ENCODE measurements at places on chromosomes 4 and X.

DNA sequence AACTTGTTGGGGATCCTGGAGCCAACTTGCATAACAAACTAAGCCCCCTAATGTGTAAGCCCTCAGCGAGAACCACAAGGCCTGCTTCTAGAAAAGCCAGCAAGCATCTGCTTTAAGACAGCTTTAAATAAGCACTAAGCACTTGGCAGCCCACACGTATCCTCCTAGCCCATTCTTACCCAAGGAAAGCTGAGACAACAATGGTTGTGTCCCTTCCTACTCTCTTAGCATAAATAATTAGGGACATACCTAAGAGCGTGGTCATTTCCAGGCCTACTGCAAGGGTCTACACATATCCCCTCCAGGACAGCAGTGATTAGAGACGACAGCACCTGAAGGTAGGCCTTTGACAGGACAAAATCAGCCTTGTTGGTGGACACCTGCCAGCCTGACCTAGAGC, 322.8 kb upstream of the PPARGC1A start:
- no peak for DNase-seq

DNA sequence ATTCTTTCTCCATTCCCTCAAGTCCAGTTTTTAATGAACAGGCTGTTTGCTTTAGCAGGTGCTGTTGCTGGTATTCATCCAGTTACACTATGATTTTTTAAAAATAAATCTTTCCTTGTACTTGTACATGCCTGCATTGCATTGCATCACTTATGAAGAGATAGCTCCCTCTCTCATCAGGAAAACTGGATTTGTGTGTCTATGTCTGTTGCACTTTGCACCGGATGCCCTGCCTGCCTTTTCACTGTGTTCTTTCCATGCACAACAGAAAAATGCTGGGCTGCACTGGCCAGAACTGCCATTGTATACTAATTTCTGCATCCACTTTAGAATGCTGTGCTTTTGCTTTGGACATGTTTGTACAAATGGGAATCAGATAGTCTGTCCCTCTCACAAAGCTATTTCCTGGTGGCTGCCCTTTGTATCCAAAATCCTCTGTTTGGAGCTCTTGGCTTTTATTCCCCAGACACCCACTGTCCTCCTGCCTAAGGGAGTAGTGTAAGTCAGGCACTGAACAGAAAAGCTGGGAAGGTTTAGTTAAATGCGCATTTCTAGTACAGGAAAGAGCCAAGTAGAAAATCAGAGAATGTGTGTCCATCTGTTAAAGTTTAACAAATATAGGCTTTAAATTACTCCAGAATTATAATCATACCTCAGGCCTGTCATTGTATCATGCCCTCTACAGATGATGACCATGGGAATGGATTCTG, 119.1 kb downstream of the MBNL3 start:
- no peak for DNase-seq

DNA sequence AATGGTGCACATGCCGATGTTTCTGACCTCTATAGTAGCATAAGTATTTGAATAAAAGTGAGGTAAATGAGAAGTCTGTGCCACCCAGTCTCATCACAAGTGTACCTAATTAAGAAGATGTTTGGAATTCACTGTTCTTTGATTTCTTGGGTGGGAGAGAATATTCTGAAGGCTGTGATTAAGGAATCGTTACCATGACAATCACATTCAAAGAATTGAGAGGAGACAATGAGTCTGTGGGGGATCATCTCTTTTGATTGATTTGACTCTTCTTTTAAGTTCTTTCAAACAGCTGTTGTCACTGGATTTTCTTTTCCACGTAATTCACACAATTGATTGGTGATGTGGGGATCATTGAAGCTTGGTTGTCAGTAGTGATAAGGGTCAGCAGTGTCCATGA, 18.1 kb downstream of the FHL1 start:
- DNase-seq: no peak

DNA sequence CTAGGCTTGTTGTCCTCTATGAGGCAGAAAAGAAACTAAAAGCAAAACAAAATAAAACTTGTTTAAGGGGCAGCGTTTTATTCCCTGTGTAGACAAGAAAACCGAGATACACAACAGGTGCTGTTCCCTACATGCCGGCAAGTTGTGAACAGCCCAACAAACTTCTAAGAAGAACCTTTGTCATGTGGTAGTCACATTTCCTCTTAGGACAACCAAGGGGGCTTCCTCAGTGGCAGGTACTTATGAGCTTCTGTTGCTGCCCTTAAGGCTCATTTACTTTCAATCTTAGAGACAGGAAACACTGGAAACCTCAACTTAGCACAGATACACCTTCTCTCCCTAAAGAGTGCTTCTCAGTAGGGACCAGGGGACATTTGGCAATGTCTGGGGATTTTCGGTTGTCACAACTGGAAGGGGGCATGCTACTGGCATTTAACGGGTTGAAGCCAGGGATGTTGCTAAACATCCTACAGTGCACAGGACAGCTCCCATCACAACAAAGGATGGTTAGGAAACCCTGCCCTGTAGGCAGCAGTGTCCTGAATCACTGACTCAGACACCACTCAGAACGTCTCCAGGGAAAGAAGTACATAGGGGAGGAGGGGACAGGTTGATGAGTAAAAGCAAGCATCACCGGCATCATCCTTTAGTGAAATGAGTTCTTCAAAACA, 111.0 kb downstream of the ASB9 start:
- no peak for DNase-seq

- DNase-seq: no peak
Observed at GRCh38 chr4:2728806-2729532, 27.2 kb downstream of the TNIP2 start.

GRCh38 chr4:171534391-171534790, 278.8 kb upstream of the GALNTL6 start:
- no peak for DNase-seq

GRCh38 chrX:128698573-128699181, 646.5 kb upstream of the ACTRT1 start:
- DNase-seq: no peak

- no peak for DNase-seq
Observed at GRCh38 chr4:47493238-47494123, 8.4 kb downstream of the ATP10D start.

DNA sequence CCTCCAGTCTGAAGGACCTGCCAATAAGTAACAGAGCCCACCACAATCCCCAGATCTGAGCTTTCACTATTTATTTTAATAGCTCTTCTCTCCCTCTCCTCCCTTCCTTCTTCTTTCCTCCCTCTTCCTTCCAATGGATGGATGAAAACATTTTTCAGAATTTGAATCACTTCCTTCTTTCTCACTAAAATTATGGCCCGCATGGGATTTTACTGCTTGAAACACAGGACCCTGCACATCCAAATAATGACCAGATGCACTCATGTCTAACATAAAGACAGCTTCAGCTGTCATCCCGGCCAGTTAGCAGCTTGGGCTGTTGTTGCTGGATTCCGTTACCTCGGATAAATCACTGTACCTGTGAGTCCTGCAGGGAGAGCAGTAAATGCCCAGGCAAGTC, 5.4 kb upstream of the PHEX start:
- DNase-seq: no peak

DNA sequence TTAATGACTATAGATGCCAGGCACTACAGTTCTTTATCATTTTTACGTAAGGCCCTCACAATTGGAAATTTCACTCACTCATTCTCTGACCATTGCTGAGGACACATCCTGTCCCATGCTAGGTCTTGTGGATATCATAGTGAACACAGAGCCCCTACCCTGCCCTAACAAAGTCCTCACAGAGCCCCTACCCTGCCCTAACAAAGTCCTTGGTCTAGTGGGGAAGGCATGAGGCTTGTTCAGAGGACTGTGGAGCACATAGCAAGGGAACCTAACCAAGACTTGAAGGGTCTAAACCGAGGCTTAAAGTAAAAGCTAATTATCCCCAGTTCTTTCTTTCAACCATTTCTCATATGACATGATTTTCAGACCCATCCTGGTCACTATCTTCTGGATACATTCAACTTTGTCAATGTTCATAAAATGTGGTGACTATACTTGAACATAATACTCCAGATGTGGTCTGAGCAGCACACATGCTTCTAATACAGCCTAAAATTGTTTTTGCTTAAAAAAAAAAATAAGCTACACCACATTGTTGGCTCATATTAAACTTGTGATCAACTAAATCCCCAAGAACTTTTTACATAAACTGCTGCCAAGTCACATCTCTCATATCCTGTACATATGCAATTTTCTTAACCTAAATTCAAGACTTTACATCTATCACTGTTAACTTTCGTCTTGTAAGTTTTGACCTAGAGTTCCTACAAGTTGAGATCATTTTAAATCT, 77.0 kb downstream of the GPC3 start:
- DNase-seq: no peak

- no peak for DNase-seq
Observed at GRCh38 chr4:56745042-56745441, 63.9 kb upstream of the HOPX start.

DNA sequence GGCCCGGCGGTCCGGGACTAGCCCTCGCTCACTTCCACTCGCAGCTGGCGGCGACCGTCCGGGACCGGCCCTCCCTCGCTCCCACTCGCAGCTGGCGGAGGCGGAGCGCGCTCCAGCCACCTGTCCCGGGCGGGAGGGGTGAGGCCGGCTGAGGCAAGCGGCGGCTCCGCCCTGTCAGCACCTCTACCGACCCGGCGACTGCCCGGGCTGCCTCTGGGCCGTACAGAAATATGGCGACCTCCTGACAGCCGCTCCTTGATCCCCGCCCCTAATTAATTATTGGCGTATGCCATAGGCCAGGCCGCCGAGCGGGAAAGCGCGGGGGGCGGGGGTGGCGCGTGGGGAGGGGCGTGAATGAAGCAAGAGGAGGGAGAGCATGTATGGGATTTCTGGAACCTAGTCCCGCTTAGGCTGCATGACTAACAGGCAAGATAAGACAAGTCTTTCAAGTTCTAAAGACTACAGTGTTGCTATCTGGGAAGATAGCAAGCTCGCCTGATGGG, at the start of gene MORC4:
Gene MORC4 (minus strand): TSS at position 200 of the 503 bp plus-strand sequence. CDS start 243 bp downstream, outside the sequence.
- DNase-seq: peak; percentile 54

DNA sequence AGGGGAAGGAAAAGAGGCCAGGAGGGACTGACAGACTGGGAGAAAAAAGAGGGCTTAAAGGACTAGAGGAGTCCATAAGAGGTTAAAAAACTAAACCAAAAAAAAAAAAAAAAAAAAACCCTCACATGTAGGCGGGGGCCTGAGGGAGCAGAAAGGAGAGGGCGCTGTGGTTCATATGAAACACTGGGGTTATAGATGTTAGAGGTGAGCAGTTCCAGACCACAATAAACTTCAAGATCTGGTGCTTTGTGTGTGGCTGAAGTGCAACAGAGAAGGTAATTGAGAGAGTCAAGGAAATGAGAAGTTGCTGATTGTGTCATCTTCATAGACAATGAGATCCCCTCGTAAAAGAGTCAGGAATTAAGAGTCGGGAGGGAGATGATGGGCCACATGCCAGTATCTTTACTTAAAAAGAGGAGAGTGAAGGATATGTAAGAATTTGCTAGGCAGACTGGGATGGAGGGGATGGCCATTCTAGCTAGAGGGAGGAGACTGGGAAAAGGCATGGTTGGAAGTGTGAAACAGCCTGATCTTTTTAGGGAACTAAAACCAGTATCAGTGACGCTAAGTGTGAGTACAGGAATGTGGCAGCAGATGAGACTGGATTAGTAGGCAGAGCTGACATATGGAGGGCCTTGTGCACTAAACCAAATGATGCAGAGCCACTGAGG, 18.4 kb upstream of the OGT start:
- DNase-seq: no peak

DNA sequence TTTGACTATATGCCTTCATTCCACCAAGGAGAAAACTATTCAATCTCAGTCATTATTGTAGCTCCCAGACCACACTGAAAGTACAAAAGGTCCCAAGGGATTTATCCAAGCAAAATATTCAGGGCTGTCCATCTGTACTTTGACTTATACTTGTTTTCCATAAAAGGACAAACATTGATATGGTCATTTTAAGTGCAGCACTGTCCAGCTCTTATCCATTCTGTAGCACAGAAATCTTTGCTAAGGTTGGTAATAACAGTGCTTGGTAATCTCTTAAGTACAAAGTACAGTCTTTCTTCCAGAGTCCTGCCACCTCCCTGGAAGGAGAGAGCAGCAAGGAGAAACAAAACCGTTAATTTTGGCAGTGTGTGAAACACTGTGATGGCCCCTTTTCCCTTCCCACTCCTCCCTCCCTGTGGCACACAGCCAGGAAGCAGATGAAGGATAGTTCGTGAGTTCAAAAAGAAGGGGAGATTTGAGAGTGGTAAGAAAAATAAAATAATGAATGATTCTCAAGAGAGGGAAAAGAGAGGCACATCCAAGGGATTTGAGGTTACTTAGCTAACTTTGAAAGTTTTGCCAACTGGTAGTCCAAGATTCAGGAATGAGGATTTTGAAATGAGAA, 6.8 kb upstream of the CXCL2 start:
- no peak for DNase-seq

- no peak for DNase-seq
Observed at GRCh38 chr4:173448608-173449379, 49.9 kb upstream of the SCRG1 start.

GRCh38 chr4:171846232-171846631, 33.0 kb downstream of the GALNTL6 start:
- DNase-seq: peak; percentile 0

- DNase-seq: no peak
Observed at GRCh38 chr4:1330761-1331590, 16.0 kb upstream of the UVSSA start.

- DNase-seq: no peak
Observed at GRCh38 chr4:187618701-187619281, 376.8 kb upstream of the ZFP42 start.

DNA sequence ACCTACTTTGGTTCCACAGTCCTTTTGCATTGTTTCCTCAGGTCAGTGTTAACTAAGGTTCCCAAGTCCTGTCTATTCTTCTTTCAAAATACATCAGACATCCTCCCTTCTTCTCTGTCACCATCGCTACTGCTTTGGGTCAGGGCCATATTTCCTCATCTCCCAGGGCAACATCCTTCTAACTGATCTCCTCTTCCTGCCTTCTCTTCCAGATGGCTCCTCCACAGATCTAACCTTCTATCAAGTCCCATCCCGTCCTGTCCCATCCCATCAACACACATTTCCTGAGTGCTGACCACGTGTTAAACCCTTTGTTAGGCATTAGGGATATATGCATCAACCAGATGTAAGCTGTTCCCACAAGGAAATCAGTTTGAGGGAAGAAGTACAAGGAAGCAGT, 25.9 kb downstream of the PLAC1 start:
- peak; percentile 16 for DNase-seq

GRCh38 chr4:77881460-77882295, 19.0 kb downstream of the MRPL1 start:
- peak; percentile 14 for DNase-seq

DNA sequence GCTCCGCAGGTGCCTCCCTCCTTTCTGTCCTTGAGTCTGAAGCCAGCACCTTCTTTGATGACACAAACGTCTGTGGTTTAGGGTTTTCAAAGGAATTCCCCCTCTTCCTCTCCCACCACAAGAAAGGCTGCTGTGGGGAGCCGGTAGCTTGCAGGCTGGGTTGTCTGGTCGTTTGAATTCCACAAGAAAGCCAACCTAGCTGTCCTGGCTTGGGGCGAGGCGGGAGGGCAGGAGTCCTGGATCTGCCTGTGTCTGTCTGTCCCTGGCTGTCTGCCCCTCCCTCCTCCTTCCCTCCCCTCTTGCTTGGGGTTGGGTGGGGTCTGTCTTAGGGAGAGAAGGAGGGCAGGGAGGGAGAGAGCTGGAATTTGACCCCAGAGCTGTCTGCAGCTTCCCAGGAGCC, 56.3 kb downstream of the SHROOM2 start:
- DNase-seq: no peak
